ENCODE measurements at places on chromosomes 11 and 22.

DNA sequence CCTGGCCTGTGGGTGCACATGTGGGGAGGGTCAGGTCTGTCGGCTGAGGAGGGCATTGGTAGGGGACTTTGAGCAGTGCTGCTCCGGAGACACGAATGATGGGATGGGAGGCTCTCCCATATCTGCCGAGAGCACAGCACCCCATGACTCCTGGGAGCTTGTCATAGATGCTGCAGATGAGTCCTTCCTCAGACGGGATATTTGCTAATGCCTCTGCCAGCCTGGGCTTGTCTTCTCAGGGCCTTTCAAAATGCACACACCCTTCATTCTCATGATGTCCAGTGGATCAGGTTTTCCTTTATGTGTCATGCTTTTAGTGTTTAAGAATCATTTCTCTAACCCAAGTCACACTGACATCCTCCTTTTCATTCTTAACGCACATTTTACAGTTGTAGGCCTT is 8.1 kb upstream of the RNH1 start:
- no peak for DNase-seq

DNA sequence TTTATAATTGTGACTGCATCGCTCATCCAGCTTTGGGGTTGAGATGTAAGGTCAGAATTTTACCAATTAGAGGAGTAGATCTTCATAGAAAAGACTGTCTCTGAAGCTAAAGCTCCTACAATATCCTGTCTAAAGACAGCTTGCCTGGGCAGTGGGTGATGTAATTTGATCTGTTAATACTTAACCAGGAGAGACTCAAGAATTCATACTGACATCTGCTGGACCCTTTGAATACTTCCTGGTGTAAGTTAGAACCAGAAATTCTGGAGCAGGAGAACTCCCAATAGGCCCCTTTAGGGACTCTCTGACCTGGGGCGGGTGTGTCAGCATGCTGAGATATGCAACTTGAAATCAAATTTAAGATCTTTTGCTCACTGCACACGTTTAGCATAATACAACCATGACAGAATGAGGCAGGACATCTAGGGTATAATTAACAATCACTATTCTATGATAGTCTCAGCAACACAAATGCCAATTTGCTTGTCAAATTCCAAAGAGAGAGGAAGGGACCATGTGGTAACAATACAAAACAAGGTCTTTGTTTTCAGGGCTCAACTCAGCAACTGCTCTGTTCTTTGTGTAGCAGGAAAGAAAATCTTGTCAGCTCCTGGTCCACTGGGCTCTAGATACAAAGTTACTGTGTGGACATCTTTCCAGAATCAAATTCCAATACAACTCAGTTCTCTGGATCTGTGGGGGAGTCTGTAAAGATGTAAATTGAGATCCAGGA is 143.9 kb downstream of the INSC start:
- DNase-seq = no peak

GRCh38 chr11:26820739-26821138 is 98.9 kb upstream of the SLC5A12 start:
- no peak for DNase-seq

GRCh38 chr11:119113716-119114115 is 6.6 kb downstream of the C2CD2L start:
- no peak for DNase-seq

GRCh38 chr11:106218106-106218505 is 140.6 kb downstream of the AASDHPPT start:
- DNase-seq = no peak

DNA sequence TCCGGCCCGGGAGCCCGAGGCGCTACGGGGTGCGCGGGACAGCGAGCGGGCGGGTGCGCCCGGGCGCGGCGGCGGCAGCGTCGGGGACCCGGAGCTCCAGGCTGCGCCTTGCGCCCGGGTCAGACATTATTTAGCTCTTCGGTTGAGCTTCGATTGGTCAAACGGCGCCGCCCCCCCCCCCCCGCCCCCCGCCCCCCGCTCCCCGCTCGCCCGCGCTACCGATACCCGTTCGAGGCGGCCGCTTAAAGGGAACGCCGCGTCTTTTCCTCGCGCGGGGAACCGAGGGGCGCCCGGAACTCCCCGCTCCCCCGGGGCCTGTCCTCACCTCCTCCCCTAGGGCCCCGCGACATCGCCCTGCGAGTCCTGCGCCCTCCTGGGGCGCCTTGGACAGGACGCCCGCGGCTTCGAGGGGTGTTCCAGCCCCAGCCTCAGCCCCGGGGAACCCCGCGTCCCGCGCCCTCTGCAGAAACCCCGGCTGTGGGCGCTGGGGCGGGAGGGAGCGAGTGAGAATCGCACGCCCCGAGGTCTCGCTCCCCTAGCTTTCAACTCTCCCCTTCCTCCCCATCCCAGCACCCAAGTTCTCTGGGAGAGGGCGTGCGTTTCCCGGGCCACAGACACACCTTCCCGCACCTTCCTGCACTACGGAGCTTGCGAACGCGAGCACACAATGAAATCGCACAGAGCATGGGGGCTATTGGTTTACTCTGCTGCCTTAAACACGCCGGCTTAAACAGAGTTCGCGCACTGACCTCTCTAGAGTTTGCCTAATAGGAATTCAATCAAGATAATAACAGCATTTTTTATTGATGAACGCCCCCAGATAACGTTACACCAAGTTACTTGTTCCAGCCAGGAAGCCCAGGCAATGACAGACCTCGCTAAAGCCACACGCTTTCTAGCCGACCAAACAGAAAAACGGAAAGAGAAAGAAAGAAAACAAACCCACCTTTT is at the start of gene BDNF:
Gene BDNF (minus strand): TSS at position 105 of the 951 bp plus-strand sequence. CDS start 41,891 bp downstream, outside the sequence.
- DNase-seq = no peak

GRCh38 chr11:117392001-117392690 is 64.5 kb downstream of the CEP164 start:
- no peak for DNase-seq

DNA sequence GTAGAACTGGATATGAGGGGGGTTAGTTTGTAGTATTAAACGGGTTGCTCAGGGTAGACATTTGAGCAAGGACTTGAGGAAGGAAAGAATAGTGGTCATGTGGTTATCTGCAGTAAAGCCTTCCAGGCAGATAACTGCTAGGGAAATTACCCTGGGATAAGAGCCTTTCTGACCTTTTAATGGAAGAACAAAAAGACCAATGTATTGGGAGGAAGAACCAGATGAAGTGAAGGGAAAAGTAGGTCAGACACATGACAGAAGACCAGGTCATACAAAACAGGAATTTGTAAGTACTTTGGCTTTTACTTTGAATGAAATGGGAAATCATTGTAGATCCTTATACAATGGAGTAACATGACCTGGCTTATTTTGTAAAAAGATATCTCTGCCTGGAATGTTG is 241.9 kb upstream of the CTSC start:
- DNase-seq = no peak

DNA sequence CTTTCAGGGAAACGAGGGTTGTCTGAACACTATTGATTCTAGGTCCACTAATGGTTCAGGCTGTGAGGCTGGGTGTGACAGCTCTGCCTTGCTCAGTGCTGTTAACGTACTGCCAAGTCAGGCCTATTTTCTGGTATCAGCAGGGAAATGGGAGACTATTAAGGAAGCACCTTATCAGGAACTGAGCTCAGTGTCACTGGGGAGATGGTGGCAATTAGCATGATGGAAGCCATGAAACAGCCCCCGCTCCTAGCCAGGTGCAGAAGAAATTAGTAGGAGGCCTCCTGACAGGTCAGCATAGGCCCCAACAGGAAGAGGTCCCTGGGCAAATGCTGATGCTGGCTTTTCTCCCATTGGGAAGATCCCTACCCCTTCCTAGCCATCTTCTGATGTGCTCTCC is 42.6 kb upstream of the LMO2 start:
- DNase-seq = no peak

DNA sequence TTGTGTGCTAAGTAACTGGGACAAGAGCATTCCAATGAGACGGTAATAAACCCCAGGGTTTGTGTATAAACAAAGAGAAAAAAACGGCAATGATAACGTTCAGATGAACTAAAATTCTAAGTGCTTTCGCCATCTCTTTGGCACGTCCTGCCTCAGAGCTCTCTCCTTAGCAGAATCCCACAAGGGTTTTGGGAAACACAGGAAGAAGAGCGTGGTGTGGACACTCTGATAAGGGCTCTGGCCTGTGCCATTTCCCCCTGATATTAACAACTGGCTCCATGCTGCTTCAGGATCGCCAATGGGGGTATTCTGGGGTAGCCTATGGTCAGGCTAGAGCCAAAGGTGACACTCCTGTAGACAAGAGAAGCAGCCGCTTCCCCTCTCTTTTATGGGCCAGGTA is 18.4 kb downstream of the ABCC8 start:
- DNase-seq = no peak

DNA sequence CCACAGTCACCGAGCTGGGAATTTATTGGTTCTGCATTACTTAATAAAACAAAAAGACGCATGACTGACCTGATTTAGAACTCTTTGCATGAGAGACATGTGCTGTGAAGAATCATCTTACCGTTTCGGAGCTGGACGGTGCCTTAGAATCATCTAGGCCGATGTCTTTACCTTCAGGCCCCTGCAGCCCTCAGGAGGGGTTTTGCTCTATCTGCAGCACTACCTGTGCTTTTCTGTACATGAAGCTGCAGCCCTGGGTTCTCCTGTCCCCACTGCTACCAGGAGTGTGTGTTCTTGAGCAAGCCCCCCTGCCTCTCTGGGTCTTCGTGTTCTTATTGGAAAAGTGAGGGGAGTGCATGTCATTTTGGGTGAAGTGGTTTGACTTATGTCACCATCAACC is 94.0 kb upstream of the OR4B1 start:
- no peak for DNase-seq

Measured in stimulated activated CD4-positive, alpha-beta T cell treated with anti-CD3 and anti-CD28 coated beads, Interleukin-2, amount 100 ng/mL, for 48 hours (primary cell).